ENCODE measurements at places on chromosomes 13 and 19. TPM values are rescaled to one million over a fixed set of nuclear protein-coding genes. Genes with fewer than 3 reads are reported as not detected.
A peak's percentile ranks its signal among the peaks of the same experiment; 100 is the strongest.

GRCh38 chr19:39047073-39047472 lies 14.7 kb upstream of the FBXO27 start:
- no peak for DNase-seq

DNA sequence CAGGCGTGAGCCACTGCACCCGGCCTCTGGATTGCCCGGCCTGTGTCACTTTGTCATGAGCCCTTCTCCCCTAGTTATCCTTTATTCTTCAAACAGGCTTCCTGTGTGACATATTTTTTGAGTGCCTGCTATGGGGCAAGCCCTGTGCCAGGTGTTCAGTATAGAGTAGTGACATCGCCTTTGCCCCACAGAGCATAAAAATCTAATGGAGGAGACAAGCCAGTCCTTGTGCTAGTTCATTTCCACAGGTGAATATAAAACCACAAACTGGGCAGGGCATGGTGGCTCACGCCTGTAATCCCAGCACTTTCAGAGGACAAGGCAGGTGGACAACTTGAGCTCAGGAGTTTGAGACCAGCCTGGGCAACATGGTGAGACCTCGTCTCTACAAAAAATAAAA lies 43.2 kb downstream of the BBC3 start:
- DNase-seq = no peak

DNA sequence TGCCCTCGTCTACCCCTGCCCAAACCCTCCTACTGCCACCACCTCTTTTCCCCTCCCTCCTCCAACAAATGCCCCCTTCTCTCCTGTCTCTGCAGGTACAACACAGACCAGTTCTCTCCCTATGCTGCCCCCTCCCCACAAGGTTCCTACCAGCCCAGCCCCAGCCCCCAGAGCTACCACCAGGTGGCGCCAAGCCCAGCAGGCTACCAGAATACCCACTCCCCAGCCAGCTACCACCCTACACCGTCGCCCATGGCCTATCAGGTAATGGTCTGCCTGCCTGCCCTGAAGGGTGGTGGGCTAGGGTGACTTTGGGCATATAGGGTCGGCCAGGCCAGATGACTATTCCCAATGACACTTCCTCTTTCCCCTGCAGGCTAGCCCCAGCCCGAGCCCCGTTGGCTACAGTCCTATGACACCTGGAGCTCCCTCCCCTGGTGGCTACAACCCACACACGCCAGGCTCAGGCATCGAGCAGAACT lies 6.5 kb upstream of the TIMM50 start:
- peak; percentile 73 for DNase-seq

- DNase-seq = no peak
Observed at GRCh38 chr19:46303691-46304397, 7.0 kb downstream of the HIF3A start.

DNA sequence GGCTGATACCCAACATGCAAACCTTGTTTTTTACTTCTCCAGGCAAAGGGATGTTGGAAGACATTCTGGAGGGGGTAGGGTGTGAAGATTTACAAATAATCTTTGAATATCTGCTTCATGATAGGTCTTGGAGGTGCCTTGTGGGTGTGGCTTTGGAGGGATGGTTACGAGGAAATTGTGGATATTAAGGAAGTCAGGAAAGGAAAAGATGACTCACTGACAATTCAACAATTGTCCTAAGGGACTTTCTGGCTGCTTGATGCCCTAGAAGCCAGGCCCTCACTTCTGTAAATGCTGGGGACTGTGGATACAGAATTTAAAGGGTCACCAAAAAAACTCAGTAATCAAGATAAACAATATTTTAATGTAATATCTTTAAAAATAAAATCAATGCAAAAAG lies 37.4 kb upstream of the ZNF527 start:
- no peak for DNase-seq

Gene TMEM238
- not detected for total RNA-seq

GRCh38 chr13:80454245-80454644 lies 113.3 kb upstream of the SPRY2 start:
- DNase-seq = no peak

DNA sequence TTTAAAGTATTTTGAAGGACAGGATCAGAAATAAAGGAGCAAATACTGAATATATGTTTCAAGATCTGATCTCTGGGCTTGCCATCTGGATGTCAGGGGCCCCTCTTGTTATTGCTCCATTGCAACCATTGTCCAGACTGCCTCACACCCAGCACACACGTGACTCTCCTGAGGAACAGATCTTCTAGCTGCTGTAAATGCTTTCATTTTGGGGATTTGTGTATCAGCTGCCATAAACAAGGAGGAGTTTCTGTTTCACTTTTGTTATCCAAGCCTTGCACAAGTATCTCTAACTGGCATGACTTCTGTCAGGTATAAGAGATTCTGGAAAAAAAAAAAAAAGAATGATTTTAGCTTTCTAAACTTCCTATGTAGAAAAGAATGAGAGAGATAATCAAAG lies 1624.1 kb upstream of the PRR20A start:
- no peak for DNase-seq

Gene JSRP1
- not detected for total RNA-seq

DNA sequence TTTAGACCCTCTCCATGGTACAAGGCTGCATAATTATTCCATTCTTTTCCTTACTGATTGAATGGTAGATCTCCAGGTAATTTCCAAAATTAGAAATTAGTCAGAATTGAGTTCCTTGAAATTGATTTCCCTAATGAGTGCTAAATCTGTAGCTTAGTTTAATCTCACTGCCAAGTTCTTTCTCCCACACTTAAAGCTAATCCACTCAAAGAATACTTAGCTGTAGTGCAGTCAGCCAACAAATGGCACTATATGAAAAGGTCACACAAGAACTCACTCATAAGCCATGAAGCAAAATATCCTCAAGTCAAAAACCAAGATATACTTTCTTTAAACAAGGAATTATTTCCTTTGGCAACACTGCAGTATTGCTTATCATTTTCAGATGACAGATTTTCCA lies 62.0 kb downstream of the XPO4 start:
- DNase-seq = no peak

DNA sequence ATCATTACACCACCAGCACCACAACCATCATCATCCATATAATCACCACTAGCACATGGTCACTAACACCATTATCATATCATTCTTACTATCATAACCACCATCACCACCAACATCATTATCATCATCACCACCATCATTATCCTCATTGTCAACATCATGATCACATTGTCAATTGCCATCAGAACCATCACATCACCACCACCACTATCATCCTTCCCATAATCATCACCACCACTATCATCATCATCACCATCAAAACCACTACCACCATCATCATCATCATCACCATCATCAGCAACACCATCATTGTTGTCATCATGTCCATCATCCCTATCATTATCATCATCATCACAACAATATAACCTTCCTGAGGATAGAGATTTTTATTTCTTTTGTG lies 58.1 kb downstream of the MBD3L1 start:
- no peak for DNase-seq

GRCh38 chr13:69296130-69296529 lies 811.5 kb upstream of the ATXN8OS start:
- no peak for DNase-seq

Gene SMAD9
- 24.5 TPM for total RNA-seq

Gene ZNF714
- total RNA-seq = 10.6 TPM

GRCh38 chr13:62171697-62172096 lies 756.0 kb upstream of the PCDH20 start:
- no peak for DNase-seq

DNA sequence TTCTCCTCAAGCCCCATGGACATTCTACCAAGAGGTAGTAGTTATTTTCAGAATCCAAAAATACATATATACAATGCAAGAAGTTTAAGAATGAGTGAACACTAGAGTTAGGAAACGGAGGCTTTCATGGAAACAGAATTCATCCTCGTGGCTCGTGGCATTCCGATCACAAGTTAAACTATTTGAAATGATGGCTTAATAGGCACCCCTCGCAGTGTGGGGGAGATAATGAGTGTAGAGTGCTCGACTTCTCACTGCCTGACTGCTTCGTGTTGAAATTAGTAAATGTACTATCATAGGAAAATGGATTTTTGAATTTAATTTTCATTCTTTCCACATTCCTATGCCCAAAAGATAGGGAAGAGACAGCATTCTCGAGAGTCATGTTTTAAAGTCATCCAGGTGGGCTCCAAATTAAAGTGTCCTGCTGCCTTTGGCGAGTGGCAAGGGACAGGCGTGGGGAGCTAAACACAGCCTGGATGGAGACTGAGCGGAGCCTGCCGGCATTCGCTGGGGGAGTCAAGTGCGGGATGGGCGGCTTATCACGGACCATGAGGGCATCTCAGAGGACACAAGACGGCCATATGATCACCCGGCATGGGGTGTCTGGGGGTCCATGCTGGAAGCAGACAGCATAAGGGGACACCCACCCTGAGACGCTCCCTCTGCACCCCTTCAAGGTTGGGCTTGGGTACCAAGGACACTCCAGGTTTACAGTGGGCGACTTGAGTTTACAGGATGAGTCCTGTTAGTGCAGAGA lies 165.2 kb downstream of the TEX29 start:
- DNase-seq = no peak

Gene SIGLEC8
- not detected for total RNA-seq

Gene NLRP4
- not detected for total RNA-seq

DNA sequence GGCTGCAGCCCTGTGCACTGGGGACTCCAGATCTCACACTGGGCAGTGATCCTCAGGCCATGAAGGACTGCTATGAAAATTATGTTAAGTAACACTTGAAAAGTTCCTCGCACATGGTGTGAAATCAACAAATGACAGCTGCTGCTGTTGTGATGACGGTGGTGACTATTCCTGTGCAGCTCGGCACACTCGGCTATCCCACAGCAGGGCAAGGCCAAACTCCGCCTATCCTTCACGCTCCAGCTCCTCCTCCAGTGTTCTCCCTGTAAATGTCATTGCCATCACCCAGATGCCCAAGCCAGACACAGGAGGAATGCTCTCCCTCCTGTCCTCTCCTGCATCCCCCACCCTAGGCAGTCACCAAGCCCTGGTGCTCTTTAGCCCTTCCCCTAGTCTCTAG lies 31.3 kb downstream of the GRIK5 start:
- DNase-seq = no peak

DNA sequence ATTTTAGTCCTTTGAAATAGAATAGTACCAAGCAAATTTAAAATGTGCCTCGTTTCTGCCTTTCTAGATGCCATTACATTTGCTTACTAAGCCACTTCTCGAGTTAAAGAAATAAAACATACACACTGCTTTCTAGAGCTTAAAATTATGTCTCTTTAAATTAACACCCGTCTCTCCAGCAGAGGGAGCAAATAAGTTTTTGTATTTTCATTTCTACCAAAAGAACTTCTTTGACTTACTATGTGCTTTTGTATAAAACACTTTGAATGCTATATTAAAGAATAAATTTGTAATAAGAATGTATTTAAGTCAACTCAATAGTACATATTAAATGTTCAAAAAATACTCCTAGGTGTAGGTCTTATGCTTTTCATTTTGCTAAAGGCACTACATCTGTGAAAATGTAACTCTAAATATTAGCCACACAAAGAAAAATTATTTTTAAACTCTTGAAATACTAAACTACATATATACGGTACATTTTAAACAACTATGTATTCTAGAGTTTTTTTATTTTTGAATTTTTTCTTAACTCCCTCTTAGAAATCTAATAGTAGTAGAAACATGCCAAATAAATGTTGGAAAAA lies 269.3 kb upstream of the MIR17HG start:
- DNase-seq = no peak

Gene PSG1
- total RNA-seq = not detected

DNA sequence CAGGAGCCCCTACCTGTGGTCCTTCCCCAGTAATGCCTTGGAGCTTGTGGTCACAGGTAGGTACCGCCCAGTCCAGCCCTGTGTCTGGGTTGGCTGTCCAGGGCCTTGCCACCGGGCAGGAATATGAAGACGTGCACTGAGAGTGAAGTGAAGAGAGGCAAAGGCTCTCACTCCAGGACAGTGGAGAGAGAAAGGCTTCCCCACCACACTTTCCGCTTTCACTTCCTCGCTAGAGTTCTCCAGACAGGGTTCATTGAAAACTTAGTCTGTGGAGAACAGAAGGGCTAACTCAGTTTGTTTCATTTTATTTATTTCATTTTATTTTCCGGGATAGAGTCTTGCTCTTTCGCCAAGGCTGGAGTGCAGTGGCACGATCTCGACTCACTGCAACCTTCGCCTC lies 14.2 kb downstream of the FCAR start:
- no peak for DNase-seq

DNA sequence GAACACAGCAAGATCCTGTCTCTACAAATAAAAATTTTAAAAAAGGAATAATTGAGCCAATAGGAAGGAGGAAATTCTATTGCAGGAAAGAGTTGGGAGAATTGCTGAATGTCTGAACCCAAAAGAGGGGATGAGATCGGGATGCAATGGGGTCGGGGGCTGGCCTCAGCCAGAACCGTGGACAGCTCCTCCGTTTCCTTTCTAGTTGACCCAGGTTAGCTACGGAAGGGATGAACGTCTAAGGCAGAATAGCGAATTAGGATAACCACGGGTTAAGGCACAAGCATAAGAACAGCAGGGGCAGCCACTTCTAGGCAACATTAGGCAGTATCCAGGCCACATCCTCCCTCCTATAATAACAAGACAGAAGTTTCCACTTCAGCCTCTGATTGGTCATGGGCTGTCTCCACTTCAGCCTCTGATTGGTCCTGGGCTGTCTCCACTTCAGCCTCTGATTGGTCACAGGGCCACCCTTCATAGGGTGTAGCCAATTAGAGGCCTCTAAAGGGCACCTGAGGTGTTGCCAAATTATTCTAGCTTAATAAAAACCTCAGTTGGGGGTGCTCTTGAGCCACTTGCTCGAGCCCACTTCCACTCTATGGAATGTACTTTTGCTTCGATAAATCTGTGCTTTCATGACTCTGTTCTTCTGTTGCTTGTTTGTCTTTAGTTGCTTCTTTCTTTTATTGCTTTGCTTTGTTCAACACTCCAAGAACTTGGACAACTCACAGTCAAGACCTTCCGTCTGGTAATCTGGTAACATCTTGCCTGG lies 24.9 kb upstream of the TPM4 start:
- DNase-seq = no peak

- DNase-seq = no peak
Observed at GRCh38 chr19:48656840-48657474, 11.0 kb upstream of the CA11 start.

GRCh38 chr13:96193728-96194310 lies 103.9 kb downstream of the HS6ST3 start:
- no peak for DNase-seq

DNA sequence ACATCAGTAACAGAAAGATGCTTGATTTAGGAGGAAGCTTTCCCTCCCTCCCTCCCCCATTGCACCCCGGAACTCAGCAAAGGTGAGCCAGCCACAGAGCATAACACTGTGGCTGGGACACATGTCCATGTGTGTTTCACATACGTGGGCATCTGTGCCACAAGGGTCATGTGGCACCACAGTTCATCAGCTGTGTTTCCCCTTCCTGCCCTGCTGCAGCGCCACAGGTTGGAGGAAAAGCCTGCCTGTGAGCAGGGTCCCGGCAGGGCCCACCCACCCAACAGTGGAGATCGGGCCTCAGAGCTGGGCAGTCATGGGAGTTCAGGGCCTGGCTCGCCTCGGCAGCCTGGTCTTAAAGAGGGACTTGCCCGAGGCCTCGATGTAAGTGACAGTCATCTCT lies 2.8 kb downstream of the ACP5 start:
- no peak for DNase-seq

Gene ZNF575
- total RNA-seq = not detected

Gene NKPD1
- not detected for total RNA-seq

- DNase-seq = peak; percentile 53
Observed at GRCh38 chr19:2574478-2574931, 98.6 kb downstream of the GADD45B start.
